ELR (cell line): ENCODE measurements at places on chromosomes 2 and 18.

DNA sequence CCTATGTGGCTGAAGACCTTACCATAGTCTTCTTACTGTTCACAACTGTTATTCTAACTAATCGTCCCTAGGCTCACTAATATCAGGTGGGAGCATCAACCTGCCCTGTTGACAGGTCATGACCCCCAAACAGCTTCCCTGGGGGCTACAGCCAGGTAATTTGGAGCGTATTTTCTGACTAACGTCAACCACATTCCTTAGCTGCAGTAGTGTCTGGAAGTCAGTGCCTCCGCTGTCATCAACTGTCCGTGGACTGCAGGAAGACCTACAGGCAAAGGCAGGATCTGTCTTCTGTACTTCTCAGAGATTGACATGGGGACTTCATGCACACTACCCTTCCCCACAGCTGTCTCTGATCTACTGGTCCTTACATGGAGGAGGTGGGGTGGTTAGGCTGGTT, 456.9 kb downstream of the BCL11A start:
- no peak for DNase-seq

- DNase-seq = peak; percentile 30
These were observed 656.8 kb downstream of the METTL4 start for GRCh38 chr18:1914489-1914888.

GRCh38 chr2:126883666-126884040, 15.0 kb upstream of the TEX51 start:
- DNase-seq = no peak

GRCh38 chr2:218893349-218894150, 12.9 kb downstream of the WNT10A start:
- no peak for DNase-seq

- DNase-seq = no peak
These were observed 291.5 kb downstream of the SOX11 start for GRCh38 chr2:5983511-5984272.

DNA sequence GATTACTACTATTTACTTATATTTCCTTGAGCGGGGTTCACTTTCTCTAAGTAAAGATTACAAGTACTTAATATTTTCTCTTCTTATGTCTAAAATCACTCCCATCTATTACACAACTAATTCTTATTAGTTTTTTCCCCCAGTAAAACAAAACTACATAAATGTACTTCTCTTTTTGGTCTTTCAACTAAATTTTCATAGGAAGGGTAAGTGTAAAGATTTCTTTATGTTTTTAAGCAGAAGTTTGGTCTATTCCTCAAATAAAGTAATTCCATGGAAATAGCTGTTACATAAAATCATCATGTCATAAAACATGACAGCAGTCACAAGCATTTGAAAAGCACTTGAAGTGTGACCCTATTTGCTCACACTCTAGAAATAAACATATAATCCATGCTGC, 249.0 kb downstream of the ZEB2 start:
- DNase-seq = no peak

DNA sequence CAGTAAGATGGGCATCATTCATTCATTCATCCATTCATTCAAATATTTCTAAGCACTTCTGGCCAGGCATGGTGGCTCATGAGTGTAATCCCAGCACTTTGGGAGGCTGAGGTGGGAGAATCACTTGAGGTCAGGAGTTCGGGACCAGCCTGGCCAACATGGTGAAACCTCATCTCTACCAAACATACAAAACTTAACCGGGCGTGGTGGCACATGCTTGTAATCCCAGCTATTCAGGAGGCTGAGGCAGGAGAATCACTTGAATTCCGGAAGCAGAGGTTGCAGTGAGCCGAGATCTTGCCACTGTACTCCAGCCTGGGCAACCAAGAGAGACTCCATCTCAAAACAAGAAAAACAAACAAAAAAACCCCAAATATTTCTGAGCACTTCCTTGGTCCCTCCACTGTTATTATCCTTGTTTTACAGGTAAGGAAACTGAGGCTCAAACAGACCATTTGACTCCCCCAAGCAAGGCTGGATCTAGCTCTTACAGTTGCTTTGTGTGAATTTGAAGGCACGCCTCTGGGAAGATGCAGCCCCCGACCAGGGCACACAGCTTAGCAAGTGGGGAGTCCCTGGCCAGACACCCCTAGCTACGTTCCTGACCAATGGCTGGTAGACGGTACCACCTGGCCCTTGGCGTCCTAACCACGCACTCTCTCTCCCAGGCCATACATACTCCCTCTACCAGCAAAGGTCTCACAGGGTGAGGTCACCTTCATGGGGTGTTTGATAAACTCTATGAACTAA, 50.6 kb upstream of the ODC1 start:
- DNase-seq = no peak

DNA sequence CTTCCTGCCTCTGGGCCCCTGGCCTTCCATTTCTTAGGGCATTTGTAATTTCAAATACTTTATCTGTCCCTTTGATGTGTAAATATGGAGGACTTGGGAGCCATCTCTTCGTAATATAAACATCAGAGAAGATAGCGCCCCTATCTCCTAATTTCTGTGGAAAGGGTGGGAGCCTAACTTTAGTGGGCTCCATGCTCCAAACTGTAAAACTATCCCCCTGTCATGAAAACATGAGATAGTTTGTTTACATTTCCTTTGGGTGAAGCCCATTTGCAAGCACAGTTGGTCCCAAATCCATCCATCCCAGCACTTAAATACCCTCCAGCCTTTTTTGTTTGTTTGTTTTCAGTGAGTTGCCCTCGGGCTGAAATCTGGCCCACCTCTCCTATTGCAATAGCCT, 782.6 kb upstream of the FSHR start:
- DNase-seq = no peak

DNA sequence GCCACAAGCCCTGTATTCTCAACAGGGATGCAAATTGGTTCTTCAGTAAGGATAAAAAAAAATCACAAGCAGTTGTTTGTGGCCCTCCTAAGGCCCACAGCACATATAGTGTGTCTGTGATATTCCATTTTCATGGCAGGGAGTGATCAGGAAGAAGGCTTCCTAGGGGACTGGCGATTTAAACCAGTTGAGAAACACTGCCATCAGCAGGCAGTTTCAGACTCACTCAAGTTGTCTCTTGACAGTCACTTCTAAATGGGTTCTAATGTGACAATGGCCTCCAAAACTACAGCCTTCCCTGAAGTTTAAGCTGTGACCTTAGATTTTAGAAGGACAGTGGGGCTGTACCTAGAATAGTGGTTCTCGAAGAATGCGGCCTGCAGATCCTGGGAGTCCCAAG, 6.0 kb downstream of the CIAO1 start:
- DNase-seq = no peak

- no peak for DNase-seq
These were observed 226.3 kb upstream of the GULP1 start for GRCh38 chr2:188065386-188065785.

DNA sequence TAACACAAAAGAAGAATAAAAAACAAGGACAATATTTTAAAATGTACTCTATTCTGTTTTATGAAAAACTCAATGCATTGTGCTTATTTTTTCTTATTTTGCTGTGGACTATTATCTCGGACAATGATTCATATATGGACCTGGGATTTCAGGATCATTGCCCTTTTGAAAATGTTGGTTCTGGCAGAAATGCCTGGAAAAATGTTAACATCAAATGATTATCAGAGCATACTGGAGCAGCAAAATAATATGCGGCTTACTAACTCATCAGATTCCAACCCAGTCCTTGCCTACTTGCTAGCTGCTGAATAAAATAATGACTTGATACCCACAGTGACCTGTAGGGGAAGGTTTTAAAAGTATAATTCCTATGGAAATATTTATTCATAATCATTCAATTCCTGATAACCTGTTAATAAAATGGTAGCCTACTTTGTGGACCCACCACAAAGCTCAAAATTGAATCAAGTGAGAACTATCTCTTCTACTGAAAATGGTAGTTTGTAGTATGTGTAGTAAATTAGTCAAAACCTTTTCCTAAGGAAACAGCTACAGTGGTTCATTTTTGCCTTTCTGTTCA, 117.4 kb downstream of the NEB start:
- peak; percentile 6 for DNase-seq

DNA sequence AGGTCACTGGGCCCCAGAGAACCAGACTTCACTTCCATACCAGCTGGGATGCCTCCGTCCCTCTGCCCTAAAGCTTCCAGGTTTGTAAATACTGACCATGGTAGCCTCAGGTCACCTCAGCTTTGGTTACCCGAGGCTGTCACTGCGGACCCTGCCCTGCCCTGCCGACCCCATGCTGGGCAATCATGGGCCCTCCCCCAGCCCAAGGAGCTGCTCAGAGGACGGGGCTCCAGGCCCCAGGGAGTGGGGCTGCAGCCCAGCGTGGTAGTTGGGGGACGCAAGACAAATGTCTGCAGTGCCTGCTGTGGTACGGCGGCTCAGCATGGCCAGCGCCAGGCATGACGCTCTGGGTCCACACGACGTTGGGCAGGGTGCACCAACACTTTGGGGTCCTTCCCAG, 25.3 kb downstream of the RAMP1 start:
- no peak for DNase-seq

- no peak for DNase-seq
These were observed 1801.1 kb upstream of the CELF4 start for GRCh38 chr18:39366656-39367055.
